ENCODE measurements at places on chromosomes 1 and 21.

- no peak for DNase-seq
Measured at GRCh38 chr1:29256979-29257804, 20.9 kb downstream of the PTPRU start.

DNA sequence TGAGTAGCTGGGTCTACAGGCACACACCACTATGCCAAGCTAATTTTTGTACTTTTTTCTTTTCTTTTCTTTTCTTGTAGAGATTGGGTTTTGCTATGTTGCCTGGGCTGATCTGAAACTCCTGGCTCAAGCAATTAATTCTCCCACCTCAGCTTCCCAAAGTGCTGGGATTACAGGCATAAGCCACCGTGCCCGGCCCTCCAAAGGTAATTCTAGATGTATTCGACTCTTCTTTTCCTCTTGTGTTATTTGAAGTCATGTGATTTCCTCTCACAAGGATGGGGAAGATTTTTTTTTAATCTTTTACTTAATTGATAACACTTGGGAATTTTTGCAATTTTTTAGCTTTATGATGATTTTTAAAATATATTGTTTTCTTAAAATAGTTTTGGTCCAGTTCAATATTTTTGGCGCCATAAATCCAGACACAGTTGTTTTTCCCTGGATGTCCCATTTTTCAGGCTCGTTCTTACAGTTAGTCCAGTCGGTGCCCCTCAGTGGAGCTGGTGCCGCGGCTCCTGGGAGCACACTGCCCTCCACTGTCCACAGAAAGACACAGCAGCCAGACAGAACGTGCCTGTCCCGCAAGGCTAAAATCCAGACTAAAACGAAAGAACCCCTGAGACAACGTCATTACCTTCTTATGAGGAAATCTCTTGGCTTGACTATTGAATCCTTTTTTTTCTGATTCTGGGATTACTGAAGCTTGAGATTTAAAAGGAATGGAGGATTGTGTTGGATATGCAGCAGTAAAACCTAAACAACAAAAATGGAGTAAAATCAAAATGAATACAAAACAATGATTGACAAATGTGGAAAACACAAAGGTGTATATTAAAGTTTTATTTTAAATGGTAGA lies 22.4 kb downstream of the STPG1 start:
- peak; percentile 70 for DNase-seq

DNA sequence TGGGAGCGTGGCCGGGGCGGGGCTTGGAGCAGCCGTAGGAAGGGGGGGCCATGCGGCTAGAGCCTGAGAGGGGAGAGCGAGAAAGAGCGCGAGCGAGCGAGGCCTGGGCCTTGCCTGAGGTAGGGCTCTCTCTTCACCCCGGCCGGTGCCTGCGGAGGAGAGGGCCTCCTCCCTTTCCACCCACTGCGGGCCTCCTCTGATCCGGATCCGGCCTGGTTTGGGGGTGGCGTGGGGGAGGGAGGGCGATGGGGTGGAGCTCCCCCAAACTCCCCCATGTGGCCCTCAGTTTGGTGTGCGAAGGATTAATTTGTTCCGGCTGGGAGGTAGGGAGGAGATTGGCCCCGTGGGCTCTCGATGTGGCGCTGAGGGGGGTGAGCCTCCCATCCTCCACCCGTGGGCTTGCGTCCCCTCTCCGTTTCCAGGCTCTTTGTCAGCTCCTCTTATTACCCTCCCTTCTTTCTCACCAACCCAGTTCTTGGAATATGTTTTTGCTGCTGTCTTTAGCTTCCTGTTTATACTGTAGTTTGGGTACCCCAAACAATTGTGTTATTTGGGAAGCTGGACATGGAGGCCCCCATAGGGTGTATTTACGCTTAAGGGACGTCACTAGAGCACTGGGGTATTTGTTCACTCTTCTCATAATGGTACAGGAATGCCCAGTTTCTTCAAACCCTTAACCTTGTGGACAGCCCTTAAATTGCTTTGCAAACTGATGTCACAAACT lies 685 bp downstream of the UBAP2L start:
- peak; percentile 51 for DNase-seq

- no peak for DNase-seq
Measured at GRCh38 chr1:112589766-112590165, 29.2 kb downstream of the ST7L start.

DNA sequence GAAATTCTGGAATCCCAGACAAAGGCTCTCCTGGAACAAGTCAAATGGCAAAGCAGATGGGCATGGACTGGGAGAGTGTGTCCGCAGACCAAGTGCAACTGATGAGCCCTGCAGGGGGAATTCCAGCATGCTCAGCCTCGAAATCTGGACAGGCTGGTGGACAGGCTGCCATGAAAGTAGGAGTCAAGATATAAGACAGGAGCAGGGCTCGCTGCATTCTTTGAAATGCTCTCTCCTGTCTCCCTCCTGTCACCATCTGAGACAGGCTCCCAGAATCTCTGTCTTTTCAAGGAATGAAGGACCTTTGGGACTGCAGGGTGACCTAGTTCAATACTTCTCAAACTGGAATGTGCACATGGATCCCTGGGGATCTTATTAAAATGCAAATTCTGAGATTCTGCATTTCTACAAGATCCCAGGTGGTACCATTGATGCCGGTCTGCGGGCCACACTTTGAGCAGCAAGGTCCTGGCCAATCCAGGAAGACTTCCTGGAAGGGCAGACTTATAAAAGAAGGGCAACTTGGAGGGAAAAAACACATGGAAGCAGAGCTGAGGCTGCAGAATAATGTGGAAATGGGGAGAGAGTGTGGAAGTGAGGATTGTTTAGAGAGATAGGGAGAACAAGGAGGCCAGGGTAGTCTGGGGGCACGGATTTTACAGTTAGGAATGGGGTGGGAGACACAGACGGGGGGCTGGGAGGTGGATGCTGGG lies 29.8 kb downstream of the TNNT2 start:
- DNase-seq = no peak

DNA sequence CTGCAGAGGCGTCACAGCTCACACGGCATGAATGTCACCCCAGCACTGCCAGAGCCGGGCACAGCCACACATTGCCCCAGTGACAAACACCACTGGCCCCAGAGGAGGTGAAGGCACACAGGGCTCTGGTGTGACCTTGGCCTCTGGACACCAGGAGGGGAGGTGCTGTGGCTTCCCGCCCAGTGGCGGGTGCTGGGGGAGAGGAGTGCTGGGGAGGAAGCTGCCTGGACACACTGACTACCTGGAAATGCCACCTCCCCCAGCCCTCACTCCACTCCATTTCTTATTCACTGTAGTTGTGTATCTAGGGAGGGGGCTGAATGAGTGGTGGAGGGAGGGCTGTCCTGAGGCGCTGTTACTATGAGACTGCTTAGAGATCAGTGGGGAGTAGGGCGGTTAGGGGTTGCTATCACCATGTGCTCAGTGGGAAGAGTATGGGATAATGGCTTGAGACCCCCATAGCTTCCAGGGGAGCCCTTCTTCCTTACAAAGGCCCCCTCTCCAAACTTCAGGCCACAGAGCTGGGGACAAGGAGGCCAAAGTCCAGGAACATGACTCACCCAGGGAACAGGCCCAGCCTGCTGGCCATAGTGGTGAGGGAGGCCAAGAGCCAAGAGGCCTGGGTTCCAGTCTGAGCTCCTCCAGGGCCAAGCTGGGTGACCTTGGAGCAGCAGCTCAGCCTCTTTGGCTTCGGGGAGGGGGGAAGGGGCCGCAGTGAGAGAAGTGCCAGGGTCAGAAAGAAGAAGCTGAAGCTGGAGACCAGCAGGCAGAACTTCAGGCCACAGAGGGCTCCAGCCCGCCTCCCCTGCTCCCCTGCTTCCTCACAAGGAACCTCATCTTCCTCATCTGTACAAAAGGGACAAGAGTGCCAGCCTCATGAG lies 40.1 kb downstream of the AHDC1 start:
- no peak for DNase-seq

DNA sequence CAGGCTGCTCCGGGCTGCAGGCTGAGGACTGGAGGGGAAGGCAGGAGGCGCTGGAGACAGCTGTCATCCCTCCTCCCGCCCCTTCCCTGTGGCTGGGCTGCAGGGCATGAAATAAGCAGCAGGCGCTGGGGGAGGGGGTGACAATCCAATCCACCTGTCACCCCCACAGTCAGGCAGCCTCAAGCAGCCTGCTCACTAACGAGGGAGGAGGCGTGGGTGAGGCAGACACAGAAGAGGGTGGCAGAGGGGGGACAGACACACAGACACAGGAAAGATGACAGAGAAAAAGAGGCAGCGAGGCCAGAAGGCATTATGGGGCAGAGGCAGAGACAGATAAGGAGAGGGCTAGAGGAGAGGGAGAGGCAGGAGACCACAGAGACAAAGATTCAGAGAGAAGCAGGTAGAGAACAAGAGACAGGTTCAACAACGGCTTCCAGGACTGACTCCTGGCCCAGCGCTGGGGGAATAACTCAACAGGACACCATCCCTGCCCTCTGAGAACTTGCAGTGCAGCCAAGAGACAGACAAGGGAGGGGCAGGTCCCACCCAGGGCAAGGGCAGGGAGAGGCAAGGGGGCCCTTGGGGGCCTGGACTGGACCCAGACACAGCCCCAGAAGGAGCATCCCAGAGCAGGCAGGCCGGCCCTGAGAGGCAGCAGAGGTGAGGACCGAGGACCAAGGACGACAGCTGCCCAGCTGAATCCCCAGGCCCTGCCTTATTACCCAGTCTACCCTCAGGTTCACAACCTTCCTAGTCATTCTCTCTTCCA lies 11.2 kb downstream of the MEF2D start:
- DNase-seq = peak; percentile 69

GRCh38 chr1:114377356-114377755 lies 133.6 kb downstream of the TRIM33 start:
- DNase-seq = no peak

DNA sequence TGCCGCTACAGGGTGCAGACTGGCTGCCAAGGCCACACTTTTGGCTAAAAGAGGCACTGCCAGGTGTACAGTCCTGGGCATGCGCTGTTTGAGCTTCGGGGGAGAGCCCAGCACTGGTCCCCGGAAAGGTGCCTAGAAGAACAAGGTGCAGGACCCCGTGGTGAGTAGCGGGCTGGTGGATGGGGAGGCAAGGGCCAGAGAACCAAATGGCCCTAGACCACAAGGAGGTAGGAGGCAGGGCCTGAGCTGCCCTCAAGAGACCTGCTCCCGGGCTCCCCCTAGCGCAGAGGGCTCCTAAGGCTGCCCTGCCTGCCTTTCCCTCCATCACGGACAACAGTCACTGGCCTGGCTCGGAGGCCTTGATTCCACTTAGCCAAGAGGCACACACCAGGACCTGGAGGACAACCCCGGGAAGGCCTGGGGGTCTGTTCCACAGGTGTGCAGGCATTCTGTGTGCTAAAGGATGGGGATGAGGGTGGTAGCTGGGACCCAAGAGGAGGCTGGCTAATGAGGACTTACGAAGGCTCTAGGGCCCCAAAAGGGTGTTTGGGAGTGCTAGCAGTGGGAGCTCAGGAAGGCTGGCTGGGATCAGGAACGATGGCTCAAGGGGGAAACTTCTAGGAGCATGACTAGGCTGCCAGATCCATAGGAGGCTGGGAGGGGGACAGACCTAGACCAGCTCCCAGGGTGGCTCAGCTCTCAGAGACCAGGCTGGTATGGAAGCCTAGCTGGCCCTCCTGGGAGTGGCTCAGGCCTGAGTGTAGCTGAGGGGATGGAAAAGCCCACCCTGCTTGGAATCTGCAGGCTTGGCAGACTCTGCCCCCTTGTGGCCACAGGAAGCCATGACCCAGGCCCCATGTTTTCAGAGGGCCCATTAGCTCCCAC lies 742 bp downstream of the ARTN start:
- DNase-seq = no peak

- DNase-seq = no peak
Measured at GRCh38 chr1:62784509-62785365, 805 bp downstream of the ATG4C start.

GRCh38 chr1:228084325-228084724 lies 1.8 kb downstream of the ARF1 start:
- peak; percentile 39 for DNase-seq

DNA sequence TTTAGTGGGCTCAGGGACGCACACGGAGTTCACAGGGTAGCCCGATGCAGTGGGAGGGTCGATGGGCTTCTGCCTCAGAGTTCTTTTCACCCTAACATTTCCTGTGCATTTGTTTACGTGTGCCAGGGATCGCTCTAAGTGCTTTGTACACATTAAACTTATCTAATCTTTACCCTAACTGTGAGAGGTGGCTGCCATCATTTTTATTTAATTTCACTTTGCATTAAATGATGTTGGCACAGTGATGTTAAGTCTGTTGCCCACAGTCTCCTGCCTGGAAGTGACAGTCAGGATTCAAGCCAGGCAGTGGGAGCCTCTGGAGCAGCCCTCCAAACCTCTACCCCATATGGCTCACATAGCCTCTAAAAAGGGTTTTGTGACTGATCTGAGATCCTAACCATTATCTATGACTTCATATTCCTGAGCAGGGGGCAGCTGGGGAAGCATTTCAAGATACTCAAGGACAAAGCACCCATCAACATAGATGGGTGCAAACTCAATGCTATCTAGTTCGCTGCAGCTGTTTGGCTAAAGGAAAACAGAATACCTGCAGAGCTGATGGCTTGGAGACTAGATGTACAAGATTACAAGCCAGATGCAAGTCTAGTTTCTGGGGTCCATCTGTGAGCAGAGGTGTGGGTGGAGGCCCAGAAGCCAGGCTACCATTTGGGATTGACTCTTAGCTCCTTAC lies 303.8 kb downstream of the DISC1 start:
- no peak for DNase-seq

- no peak for DNase-seq
Measured at GRCh38 chr1:212609701-212610574, 1.4 kb downstream of the ATF3 start.

DNA sequence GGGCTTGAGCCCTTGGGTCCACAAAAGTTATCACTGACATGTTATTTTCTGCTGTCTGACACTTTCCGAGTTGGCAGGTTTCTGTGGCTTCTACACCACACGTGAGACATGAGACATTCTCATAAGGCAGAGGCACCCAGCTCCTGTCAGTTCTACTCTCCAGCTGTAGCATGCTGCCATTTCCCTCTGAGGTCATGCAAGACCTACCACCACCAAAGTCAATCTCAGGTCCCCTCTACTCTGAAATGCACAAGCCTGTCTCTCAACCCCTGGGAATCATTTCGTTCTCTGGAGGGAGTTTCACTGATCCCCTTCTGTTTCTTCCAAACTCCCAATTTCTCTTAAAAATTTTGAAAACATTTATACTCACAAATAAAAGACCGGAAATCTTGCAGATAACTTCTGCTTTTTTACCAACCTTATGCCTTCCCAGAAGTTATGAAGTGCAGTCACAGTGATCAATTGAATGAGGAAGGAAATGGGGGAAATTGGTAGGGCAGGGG lies 39.5 kb upstream of the CR2 start:
- peak; percentile 52 for DNase-seq

DNA sequence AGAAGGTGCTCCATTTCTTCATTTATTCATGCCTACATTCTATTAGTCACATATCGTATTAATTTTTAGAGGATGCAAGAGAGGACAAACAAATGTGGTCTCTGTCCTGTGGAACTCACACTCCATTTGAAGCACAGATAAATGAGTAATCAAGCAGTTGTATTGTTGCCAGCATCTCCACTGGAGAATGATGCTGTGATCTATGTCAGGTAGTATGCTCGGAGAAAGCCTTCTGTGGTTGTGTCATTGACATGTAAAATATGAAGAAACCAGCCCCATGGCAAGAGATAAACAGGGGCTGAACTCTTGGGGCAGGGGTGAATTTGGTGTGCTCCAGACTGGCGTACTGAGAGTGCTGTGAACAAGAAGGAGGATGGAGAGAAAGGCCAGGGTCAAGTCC lies 101.2 kb downstream of the FASLG start:
- DNase-seq = no peak
